Dermis blood vessel endothelial cell (primary cell): ENCODE measurements at places on chromosomes 2 and 18. TPM values are rescaled to one million over a fixed set of nuclear protein-coding genes. Genes with fewer than 3 reads are reported as not detected.

The PIEZO2 gene
- total RNA-seq: 141 and 342 TPM in 2 replicates

The DSG4 gene
- total RNA-seq: not detected in 2 replicates

GRCh38 chr2:142190805-142191204 is 60.0 kb upstream of the LRP1B start:
- DNase-seq: peak; percentile 62

- DNase-seq: no peak
Measured at GRCh38 chr18:42174909-42175308, 219.9 kb downstream of the PIK3C3 start.

DNA sequence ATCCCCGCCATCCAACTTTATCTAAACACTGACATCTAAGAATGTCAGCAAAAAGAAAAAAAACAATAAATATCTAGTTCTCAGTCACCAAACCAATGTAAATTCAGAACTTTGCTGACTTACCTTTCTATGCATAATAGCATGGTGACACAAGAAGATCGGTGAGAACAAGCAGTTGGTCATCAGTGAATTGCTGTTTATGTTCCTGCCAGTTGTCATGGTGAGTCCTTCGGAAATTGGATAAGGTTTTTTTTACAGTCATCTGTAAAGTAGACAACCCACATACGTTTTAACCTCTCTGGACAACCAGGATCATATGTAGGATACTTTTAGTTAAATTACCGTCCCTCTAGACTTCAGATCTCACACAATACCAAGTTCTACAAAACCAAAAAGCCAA is 6.2 kb upstream of the GPR75 start:
- DNase-seq: no peak

GRCh38 chr18:63267975-63268721 is 51.4 kb downstream of the BCL2 start:
- DNase-seq: no peak
